ENCODE measurements at places on chromosomes 5 and 9.
A peak's percentile ranks its signal among the peaks of the same experiment; 100 is the strongest.

- DNase-seq = no peak
These were observed 271.2 kb upstream of the IRX2 start for GRCh38 chr5:3022665-3023064.

DNA sequence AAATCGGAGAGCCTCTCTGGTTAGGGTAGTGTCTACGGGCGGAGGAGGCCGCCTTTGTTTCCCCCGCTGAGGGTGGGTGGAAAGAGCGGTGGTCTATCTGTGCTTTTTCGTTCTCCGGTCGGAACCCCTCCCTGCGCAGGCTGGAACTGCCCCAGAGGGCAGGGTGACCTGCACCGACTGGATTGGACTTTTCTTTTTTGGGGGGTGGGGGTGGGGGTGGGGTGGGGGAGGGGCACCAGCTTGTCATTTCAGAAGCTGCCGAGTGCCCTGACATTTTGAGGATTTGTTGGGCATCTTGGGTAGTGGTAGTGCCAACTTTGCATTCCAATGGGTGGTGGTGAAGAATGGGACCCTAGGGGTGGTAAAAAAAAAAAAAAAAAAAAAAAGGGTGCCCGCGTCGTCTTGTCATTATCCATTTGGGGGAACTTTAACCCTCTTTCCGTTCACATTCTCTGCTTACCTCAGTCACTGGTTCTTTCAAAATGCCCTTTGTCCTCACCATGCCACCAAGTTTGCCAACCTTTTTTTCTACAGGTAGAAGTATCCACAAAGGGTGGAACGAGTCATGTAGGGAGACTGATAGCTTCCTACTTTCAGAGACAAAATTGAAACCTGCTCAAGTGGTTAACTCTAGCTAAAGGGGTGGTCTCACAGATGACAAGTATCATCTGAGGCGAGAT, 1.3 kb downstream of the UBE2R2 start:
- DNase-seq = no peak

GRCh38 chr9:124262649-124262972, 4.9 kb downstream of the NEK6 start:
- peak; percentile 64 for DNase-seq

GRCh38 chr5:88380332-88380731, 111.7 kb upstream of the TMEM161B start:
- DNase-seq = no peak

- no peak for DNase-seq
These were observed 284.3 kb downstream of the ARHGAP26 start for GRCh38 chr5:143054480-143054941.

- peak; percentile 31 for DNase-seq
These were observed 46.3 kb downstream of the GGTA1 start for GRCh38 chr9:121453232-121453892.

- DNase-seq = peak; percentile 10
These were observed 480.9 kb upstream of the PAPPA start for GRCh38 chr9:115672477-115673316.

DNA sequence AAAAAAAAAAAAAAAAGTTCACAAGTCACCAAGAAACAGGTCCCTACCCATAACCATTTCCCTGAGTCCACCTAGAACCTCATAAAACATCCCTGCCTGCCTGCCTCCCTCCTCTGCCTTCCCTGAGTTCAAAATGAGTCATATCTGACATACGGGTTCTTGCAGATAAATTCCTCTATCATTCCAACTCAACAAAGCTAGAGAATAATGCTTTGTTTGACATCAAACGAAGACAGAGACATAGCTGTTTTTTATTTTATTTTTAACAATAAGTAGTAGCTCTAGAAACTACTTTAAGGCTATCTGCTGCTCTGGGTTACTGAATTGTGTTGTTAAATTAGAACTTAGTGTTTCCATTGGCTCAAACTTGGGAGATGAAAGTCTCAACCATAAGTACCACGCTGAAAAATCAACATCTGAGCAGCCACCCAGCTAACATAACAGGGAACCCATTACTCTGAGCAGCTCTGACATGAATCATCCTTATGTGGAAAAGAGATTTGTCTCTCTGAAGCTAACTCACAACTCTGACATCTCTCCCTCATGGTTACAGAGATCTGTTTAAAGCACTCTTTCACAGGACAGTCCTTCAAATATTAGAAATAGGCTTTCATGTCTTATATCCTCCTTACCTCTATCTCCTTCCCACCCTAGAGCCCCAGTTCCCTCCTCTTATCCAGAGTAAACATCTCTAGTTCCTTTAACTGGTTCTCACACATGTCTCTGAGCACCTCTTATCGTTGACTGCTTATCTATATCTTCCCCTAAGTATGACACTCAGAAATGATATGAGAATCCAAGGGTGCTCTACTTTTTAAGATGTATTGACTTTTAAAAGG, 12.1 kb downstream of the TMEM245 start:
- DNase-seq = no peak

DNA sequence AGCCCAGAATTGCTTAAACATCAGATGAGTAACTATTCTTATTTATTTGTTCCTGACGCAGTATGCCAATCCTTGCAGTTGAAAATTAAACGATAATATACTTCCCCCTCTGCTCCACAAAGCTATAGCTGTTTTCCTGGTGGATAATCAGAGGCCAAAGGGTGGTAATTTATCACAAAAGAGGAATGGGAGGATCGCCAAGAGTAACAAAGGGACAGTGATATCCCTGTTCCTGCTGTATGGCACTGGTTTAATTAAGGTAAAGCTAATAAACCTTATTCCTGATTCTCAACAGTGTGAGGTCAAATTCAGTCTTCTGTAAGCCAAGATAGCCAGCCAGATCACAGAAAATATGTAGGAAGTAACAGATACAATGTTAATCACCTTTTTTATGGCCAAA, 33.4 kb upstream of the PTGER4 start:
- DNase-seq = no peak

GRCh38 chr9:14752271-14752670, 29.7 kb upstream of the CER1 start:
- no peak for DNase-seq

DNA sequence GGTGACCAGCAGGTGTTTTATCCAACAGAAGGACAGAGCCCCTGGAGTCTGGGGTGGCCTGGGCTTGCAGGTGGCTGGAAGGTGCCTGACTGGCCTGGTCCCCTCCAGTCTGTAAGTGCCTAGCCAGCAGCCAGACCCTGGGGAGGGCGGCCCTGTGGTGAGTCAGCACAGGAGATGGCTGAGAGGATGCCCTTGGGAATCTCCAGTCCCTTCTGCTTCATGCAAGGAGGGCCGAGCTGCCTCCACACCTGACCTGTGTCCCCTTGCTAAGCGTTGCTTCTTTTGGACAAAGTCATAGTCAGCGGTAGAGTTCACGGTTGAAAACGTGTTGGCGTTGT, 20.2 kb downstream of the OBP2B start:
- no peak for DNase-seq

DNA sequence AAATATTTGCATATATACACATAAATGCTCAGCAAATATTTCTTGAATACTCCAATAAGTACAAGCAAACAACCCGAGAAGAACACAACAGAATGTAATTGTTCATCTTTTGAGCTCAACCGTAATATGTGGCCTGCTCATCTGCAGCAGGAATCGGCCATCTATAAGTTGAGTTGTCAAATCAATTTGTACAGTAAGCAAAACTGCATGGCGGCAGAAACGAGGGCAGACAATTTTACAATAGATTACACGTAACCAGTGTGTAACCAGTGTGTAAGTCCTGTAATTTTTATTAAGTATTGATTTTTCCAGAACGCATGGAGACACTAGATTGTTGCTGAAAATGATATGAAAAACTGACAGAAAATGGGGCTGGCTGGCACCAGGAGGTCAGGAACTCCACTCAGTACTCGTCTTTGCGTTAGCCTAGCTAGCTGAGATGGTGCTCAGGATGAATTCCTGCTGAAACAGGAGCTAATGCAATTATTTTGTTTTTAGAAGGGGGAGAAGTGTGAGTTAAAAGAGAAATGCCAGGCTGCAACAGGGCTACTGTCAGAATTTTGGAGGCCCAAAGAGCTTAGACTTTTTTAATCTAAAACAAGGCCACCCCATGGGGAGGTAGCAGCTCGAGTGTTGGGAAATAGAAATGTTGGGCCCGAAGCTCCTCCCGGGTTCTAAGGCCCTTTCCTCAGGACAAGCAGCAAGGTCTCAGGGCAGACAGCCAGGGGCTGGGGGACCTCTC, 682 bp downstream of the DHX29 start:
- DNase-seq = no peak

- no peak for DNase-seq
These were observed 139.5 kb downstream of the KDM4C start for GRCh38 chr9:6897207-6897822.

- no peak for DNase-seq
These were observed 171.2 kb downstream of the CCDC171 start for GRCh38 chr9:15724016-15724415.

DNA sequence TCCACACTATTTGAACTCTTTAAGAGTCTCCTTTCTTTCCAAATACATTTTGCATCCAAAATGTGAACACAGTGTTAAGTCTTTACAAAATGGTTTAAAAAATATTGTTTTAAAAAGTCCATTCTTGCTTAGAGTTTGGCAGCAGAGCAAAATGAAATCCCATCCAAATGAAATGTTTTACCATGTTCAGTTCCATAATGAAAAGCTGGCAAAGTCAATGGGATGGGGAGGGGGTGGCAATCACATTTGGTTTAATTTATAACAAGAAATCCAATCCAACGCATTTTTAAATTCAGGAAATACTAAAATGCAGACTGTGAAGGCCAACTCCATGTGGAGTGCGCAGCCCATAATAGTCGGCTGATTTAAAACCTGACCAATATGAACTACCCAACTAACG, 39.4 kb downstream of the MRPL36 start:
- DNase-seq = no peak

DNA sequence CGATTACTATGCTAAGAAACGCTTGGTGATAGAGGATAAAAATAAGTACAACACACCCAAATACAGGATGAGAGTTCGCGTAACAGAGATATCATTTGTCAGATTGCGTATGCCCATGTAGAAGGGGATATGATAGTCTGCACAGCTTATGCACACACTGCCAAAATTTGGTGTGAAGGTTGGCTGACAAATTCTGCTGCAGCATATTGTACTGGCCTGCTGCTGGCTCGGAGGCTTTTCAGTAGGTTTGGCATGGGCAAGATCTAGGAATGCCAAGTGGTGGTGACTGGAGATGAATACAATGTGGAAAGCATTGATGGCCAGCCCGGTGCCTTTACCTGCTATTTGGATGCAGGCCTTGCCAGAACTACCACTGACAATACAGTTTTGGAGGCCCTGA, 208.4 kb downstream of the PDZD2 start:
- DNase-seq = no peak

DNA sequence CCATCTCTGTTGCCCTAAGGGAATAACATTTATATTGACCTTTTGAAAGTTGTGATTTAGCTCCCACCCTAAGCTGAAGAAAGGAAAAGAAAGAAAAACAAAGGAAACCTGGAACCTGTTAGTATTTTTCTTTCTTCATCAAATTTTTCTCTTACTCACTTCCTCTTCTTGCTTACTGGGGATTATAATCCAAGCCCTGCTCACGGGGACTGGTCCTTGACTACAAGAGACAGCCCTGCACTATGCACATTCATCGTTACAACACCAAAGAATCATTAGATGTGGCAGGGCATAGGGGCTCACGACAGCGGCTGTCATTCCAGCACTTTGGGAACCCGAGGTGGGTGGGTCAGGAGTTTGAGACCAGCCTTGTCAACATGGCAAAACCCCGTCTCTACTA, 37.8 kb upstream of the LPAR1 start:
- no peak for DNase-seq

DNA sequence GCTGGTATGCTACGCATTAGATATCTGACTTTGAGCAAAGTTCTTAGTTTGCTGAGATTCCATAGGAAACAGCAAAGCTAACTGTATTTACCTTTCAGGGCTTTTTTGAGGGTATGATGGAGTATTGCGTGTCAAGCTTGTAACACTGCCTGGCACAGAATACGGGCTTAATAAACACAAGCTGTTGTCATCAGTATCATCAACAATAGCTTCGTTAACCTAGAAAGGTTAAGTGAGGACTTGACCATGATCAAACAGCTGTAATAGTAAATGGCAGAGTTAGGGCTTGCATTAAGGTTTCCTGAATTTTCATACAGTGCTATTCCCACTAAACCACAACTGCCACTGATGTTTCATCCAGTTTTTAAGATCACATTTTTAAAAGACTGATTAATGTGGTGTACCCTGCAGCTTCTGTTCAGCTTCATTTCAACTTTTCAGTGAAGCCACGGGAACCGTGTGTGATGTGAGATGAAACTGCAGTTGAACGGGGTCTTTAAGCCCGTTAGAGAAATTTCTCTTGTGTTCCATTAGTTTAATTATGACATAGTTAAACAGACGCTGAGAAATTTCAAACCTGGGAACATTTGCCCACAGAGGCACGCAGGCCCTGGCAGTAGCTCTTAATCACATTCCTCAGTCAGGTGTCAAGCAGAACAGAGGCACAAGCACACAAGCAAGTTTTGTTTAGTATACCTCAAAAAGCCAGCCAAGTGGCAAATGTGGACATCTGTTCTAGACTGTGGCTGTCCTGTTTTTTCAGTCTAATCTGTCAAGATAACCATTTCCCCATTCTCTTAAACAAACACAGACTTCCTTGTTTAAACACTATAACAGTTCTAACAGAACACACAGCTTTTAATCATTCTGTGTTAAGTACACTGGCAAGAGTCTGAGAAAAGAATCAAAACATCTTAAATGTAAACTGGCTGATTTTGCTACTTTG, 147.1 kb downstream of the ZNF608 start:
- DNase-seq = no peak

GRCh38 chr5:147101659-147102369, 133.0 kb upstream of the STK32A start:
- DNase-seq = no peak

DNA sequence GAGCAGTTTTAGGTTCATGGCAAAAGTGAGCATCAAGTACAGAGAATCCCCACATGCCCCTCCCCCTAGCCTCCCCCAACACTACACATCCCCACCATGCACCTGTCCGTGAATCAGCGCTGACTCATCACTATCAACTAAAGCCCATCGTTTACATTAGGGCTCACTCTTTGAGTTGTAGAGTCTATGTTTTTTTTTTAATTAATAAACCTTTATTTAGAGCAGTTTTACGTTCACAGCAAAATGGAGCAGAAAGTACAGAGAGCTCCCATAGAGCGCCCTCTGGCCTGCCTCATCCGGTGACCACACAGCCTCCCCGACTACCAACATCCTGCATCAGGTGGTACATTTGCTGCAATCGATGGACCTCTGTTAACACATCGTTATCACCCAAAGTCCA, 47.9 kb upstream of the UNC5A start:
- DNase-seq = peak; percentile 50

GRCh38 chr5:134552301-134552700, 26.8 kb downstream of the JADE2 start:
- DNase-seq = no peak

- DNase-seq = no peak
These were observed 39.7 kb upstream of the POC5 start for GRCh38 chr5:75756981-75757380.

- no peak for DNase-seq
These were observed 30.5 kb downstream of the C7 start for GRCh38 chr5:40939753-40940152.

GRCh38 chr9:84894859-84895258, 225.3 kb downstream of the NTRK2 start:
- no peak for DNase-seq
